ENCODE measurements at places on chromosomes 6 and 20.

DNA sequence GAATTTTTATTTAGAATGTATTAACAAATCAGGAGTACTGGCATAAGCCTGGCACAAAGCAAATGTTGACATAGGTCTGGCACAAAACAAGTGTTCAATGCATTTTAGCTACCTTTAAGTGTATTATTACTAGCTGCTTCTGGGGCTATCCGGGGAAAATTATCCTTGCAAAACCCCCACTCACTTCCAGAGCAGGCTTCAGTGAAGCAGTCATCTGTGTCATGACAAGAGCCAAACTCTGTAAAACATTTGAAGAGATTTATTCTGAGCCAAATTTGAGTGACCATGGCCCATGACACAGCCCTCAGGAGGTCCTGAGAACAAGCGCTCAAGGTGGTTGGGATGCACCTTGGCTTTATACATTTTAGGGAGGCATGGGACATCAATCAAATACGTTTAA, 6.4 kb upstream of the TRIM38 start:
- DNase-seq: no peak

- no peak for DNase-seq
Observed at GRCh38 chr6:2481307-2481706, 235.9 kb upstream of the GMDS start.

GRCh38 chr6:156545931-156546330, 231.2 kb upstream of the ARID1B start:
- no peak for DNase-seq

- no peak for DNase-seq
Observed at GRCh38 chr20:34388000-34388399, 24.9 kb downstream of the ITCH start.

- DNase-seq: no peak
Observed at GRCh38 chr6:35580836-35581235, 68.1 kb upstream of the TULP1 start.

GRCh38 chr6:155894758-155895157, 439.1 kb upstream of the NOX3 start:
- no peak for DNase-seq

- no peak for DNase-seq
Observed at GRCh38 chr20:39248171-39248861, 286.2 kb downstream of the DHX35 start.

DNA sequence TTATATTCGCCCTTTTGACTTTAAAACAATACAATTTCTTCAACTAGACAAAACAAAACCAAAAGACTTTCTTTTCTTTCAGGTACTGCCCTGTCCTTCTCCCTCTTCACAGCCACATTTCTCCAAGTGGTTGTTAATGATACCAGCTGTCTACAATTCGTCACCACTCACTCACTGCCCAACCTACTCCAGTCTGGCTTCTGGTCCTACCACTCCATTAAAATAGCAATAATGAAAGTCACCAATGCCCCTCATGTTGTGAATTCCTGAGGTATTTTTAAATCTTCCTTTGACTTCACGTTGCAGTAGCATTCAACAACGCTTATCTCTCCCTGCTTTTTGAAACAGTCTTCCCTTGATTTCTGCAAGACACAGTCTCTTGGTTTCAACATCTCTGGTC, 11.6 kb upstream of the MAN1A1 start:
- DNase-seq: no peak

DNA sequence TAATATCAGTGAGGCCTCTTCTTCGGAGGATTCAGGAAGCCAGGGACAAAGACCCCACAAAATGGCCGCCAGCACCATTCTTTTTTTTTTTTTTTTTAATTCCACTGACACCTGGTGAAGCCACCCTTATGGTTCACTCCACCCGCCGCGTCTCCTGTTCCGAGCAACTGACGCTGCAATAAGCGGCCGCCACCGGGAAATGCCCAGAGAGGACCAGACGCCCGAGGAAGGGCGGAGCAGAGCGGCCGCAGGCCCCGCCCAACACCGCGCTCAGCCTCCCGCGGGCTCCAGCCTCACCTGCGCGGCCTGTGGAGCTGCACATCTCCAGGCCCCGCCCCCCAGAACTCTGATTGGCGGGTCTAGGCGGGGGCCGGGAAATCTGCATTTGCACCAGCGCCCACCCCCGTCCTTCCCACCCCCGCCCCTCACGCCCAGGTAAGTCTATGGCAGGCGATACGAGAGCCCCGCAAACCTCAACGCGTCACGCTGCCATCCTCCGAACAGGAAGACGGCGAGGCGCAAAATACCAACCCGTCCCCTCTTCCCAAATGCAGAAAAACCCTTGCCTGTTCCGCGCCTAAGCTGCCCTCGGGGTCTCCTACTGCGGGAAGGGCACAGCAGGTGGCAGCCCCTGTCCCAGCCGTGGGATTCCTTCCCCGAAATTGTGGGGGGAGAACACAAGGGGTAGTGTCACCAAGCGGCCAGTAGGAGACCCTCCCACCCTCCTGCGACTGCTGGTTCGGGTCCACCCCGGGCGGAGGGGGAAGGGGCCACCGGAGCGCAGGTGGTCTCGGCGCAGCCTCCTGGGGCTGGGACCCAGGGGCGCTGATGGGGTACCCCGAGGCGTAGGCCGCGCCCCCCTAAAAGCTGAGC, 960 bp downstream of the ATP9A start:
- DNase-seq: no peak

- no peak for DNase-seq
Observed at GRCh38 chr20:47574616-47575364, 73.1 kb downstream of the NCOA3 start.

Measured in esophagus squamous epithelium (tissue), 5 donors.